Activated gamma-delta T cell treated with anti-CD3 and anti-CD28 coated beads, Interleukin-2, amount 50 U/mL, for 16 hours (primary cell): ENCODE measurements at places on chromosomes 4 and X.

DNA sequence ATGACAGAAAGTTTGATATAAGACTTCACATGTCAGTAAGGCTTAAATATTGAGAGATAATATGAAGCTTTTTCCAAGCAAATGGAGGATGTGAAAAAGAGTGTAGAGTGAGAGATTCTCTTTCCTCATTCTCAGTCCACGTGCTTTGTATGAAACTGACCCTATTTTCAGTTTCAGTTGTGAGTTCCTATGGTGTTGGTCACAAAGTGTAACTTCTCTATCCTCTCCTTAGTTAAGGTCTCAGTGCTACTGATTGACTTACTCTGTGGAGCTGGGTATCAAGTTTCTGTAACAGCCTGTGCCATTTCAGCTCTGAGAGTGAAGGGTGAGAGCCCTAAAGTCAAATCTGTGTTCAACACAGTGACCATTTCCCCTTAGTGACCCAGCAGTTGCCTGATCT, 277.2 kb downstream of the EPHA5 start:
- DNase-seq = no peak

GRCh38 chr4:119626420-119626819, 2.2 kb downstream of the PDE5A start:
- no peak for DNase-seq

GRCh38 chr4:188650516-188650915, 511.3 kb downstream of the TRIML1 start:
- DNase-seq = no peak

- no peak for DNase-seq
Observed at GRCh38 chr4:4704267-4704666, 155.2 kb upstream of the MSX1 start.

GRCh38 chr4:70603856-70604255, 11.8 kb downstream of the AMBN start:
- DNase-seq = no peak

GRCh38 chr4:151158979-151159378, 59.6 kb downstream of the RPS3A start:
- no peak for DNase-seq

- no peak for DNase-seq
Observed at GRCh38 chrX:38206542-38206941, 14.1 kb downstream of the SRPX start.

DNA sequence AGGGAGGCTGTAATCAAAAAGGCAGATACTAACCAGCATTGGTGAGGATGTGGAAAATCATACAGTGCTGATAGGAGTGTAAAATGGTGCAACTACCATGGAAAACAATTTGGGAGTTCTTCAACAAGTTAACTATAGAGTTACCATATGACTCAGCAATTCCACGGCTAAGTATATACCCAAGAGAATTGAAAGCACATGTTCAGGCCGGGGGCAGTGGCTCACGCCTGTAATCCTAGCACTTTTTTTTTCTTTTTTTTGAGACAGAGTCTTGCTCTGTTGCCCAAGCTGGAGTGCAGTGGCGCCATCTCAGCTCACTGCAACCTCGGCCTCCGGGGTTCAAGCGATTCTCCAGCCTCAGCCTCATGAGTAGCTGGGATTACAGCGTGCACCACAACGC, 15.0 kb upstream of the CD99L2 start:
- DNase-seq = no peak

GRCh38 chr4:117328333-117328732, 243.0 kb upstream of the TRAM1L1 start:
- DNase-seq = no peak

DNA sequence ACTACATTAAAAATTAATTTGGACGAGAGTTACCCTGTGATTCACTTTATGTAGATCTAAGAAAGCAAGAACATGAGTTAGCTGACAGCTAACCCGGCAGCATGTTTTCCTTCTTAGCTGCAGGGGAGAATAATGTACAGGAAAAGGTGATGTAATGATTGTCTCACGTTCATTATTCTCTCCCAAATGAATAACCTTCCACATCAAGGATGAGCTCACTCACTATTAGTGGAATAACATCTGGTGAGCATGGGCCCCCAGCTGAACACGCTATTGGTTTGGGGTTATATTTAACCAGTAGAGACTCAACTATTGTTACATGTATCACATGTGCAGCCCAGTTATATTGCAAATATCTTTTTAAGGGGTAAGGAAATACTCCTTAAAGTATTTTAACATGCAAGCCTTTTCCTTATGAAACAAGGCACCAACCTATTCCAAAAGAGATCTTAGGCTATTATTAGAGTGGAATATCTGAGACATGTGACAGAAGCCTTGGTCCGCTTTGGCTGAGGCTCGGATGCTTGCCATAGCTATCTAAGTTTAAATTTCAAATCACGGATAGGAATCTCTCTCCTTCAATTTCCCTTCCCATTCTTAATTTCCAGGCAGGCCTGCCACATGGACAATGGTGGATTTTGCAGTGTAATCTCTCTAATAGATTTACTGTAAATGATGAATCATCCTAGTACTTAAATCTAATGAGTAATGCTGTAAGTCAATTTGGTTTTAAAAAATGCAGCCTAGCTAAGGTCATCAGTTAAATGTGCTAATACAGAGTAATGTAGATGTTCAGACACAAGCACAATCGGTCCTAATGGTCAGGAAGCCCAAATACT, 99.0 kb upstream of the OTUD4 start:
- DNase-seq = no peak

DNA sequence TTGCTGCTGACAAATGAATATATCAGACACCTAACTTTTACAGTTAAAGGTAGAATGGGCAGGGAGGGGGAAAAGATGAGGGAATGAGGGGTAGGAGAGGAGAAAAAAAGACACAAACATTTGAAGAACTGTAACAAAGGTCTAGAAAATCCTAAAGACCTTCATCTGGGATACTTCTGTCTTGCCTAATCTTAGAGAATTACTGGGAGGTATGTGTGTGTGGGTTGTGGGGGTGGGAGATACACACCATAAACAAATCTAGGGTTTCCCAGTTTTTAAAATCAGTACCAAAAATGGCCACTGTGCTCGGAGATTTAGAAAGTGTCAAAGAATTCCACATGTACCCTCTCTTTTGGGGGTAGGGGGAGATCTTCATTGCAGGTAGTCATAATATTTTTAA, 166.7 kb downstream of the SH3KBP1 start:
- no peak for DNase-seq

- DNase-seq = no peak
Observed at GRCh38 chr4:102862747-102863146, 6.0 kb upstream of the CISD2 start.

- DNase-seq = no peak
Observed at GRCh38 chr4:3348621-3349020, 55.8 kb downstream of the RGS12 start.
